Inflammatory macrophage treated with lipopolysaccharide for 4 hours (primary cell): ENCODE measurements at places on chromosomes 13 and 19.

DNA sequence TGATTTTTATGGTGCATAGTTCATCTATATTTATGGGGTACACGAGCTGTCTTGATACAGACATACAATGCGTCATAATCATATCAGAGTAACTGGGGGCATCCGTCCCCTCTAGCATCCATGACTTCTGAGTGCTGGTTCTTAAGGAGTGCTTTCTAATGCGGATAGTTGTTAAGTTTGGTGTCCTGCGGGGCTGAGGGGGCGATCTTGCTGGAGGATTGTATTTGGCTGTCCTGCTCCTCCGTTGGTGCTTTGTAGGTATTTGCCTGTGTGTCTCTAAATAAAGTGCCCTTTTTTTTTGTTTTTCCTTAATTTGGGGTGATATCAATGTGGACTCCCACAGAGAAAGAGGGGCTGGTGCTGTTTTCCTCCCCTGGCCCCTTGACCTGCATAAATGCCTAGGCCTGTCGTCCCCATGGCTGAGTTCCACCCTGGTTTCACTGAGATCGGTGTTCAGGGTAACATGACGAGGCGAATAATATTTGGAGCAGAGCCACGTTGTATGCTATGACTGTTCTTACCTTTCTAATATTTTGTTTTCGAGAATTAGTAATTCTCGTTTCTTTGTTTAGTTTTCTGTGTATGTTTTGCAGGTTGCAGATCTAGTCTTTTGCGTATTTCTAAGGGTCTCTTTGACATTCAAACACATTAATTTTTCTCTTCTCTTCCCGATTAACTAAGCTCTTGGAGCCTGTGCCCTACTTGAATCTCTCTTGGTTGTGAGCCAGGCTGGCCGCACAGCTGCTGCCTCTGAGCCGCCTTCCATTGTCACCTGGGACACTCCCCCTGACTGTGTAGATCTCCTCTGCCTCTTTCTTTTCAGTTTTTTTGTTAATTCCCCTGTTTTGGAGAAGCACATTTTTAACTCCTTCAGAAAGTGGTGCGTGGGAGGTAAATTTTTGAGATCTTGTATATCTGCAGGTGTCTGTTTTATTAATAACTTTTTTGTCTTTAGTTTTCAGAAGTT, 100.3 kb downstream of the ARHGEF7 start:
- no peak for DNase-seq

- DNase-seq: no peak
Observed at GRCh38 chr13:42628666-42629065, 54.7 kb downstream of the TNFSF11 start.

DNA sequence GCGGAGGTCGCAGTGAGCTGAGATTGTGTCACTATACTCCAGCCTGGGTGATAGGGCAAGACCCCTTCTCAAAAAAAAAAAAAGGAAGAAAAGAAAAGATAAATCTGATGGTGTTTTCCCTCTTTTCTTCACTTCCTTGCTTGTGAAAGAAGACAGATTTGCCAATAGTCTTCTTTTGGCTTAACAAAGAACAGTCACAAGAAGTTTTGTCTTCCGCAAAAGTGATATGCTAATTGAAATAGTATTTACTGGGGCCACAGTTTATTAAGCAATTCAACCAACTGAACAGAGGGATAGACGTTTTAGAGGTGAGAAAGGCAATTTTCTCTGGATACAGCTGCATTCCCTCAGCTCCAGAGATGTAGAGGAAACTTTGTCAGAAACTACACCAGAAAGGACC, 22.9 kb upstream of the PLAUR start:
- DNase-seq: peak; percentile 95

DNA sequence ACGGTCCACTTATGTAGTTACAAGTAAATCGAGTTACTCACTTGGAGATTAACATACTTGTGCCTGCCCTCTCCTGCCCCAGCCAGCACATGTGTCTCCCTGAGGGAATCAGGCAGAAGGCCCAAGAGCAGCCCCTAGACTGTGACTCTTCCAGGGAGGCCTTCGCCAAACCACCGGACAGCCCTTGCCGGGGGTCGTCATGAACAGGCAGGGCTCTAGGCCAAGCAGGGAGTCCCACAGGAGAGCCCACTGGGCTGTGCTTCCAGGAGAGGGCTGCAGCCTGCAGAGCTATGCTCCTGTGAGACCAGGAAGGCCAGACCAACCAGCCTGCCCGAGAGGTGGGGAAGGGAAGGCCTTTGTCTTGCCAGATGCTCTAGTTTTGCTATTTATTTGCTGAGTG, 283.3 kb downstream of the FOXO1 start:
- DNase-seq: no peak

DNA sequence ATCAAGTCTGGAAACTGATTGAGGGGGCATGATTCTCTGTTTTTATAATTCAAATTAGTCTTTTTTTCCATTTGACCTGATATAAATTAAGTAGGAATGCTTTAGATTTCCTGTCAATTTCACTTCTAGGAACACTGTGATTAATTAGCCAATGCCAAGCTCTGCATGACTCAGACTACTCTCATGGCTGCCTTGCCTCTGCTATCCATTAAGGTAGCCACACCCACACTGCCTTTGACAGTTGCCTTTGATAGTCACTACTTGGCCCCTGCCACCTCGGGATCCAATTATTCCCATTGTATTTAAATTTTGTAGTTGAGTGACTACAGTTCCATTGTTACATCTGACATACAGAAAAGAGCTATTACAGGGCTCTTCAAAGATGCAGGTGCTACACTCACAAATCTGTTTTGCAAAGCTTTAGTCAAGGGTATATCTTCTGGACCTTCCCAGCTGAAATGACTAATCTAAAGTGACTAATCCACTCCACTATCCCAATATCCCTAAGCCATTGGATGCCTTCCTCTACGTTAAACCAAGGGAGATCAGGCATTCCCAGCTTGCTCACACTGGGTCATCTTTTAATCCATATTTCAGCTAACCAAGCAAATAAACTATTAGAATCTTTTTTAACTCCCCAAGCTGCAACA, 1193.1 kb upstream of the MIR17HG start:
- no peak for DNase-seq

DNA sequence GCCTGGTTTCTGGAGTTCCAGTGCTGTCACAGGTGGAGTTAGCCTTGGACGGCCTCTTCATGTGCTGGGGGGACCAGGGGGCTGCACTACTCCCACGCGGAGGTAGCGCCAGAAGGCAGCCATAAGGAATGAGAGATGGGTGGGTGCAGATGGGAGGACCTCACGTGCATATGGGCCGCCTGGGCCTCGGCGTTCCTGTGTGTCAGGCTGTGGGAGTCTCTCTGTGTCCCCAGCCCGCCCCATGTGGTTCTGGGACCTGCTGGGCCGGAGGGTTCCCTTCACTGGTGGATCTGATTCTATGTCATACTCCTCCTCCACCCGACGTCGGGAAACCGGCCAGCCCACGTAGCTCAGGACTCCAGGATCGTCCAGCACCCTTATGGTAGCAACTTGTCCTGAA, 149.0 kb upstream of the SOX1 start:
- DNase-seq: no peak

GRCh38 chr13:25932365-25932764, 119.5 kb downstream of the SHISA2 start:
- no peak for DNase-seq

DNA sequence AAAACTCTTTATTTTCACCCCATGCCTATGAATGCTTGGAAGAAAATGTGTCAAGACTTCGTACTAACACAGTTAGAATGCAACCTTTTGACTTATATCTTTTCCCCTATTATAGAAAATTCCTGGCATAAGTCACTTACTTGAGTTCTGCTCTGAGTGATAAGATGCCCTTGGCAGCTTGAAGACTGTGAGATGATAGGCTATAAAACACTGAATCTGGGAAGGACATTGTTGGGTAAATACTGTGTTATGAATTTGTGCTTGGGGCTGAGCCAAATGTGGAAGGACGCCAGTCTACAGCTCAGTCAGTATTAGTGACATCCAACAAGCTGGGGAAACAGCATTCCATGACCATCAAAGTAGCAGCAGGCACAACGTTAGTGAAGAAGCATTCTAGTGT, 368.0 kb upstream of the SGCG start:
- DNase-seq: no peak

- DNase-seq: no peak
Observed at GRCh38 chr13:21232196-21232595, 55.7 kb downstream of the MRPL57 start.

GRCh38 chr13:44040818-44041100, 161.1 kb downstream of the LACC1 start:
- peak; percentile 50 for DNase-seq

GRCh38 chr19:31511696-31512095, 162.5 kb upstream of the TSHZ3 start:
- no peak for DNase-seq

GRCh38 chr13:96053003-96053703, at the start of gene UGGT2:
UGGT2 (minus strand) TSS chr13:96053401; CDS start chr13:96053312, 89 bp downstream.
- peak; percentile 97 for DNase-seq

- no peak for DNase-seq
Observed at GRCh38 chr13:112210371-112210770, 143.4 kb downstream of the SOX1 start.

DNA sequence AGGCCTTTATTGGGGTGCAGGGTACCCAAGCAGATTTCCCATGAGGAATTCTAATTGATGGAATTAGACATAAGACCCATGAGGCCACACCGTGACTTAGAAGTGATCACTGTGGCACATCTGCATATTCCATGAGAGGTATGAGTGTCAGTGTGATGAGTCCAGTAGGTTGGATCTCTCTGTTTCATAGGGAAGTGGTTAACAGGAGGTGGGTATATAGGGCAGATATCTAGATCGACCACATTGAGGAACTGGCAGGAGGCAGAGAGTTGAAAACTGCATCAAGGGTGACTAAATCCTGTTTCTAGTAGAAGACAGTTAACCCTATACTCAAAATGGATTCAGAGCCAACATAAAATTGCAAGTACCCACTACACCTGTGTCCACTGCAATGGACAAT, 68.6 kb upstream of the MIR17HG start:
- peak; percentile 28 for DNase-seq

GRCh38 chr13:28859717-28860116, 39.6 kb downstream of the MTUS2 start:
- no peak for DNase-seq

DNA sequence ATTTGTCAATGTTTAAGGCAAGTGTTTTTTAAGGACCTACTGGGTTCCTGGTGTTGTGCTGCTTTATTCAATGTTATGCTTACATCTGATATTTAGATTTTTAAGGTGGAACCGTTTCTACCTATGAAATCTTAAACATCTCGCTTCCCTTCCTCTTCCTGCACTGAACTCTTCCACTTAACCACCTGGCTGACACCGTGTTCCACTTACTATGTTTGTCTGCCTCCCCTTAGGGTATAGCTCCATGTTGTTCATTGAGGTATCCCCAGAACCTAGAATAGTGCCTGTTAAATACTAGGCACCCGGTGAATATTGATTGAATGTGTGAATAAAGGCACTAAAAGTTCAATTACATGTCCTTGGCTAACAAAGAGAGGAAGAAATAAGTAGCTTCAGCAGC, 104.9 kb downstream of the RNF17 start:
- DNase-seq: no peak

DNA sequence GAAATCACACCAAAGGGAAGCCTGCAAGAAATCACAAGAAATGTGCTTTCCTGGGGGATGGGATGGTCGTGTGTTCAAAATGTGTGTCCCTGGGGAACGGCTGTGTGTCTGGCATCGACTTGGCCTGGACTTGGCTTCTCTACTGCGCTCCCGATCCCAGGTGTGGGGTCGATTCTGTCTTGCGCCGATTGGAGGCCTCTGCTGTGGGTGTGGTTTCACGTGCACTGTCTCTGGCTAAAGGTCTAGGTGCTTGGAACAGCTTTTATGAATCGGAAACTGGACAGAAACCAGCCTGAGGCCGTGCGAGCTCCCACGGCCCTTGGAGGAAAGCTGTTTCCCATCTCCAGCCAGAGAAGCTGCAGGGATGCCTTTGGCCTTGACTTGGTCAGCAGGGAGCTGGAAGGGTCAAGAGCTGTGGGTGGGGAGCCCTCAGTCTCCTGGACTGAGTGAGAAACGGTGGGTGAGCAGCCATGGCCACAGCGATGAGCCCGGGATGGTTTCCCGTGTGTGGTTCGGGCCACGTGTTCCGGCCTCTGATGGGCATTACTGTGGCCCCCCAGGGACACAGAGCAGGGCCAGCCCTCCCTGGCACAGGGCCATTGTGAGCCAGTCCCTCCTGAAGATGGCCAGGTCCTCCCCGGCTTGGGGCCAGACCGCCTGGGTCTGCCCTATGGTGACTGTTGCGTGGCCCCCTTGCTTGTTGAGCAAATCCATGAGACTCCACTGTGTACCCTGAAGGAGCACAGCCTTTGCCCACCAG, 29.7 kb downstream of the MCF2L start:
- DNase-seq: no peak

DNA sequence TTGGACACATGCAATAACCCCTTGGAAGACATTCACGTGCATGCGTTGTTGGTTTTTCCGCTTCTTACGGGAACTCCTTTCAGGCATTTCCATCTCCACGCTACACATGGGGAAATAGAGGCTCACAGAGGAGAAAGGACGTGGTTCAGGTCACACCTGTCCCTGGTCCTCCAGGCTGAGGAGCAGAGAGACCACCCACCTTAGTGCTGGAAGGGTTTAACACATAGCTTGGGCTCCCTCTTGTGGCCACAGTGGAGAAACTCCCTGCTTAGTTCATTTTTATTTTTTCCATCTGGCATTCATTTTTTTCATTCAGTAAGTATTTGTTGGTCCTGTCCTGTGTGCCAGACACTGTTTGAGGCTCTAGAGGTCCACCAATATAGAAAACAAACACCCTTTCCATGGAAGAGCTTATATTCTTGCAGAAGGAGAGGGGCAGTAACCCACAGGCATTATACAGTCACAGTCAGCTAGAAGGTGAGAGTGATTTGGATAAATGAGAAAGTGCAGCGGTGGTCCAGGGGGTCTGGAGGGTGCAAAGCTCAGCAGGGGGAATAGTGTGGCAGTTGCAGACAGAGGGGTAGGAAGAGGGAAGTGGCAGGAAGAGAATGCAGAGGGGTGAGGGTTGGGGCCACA, 24.2 kb upstream of the TTYH1 start:
- peak; percentile 54 for DNase-seq

DNA sequence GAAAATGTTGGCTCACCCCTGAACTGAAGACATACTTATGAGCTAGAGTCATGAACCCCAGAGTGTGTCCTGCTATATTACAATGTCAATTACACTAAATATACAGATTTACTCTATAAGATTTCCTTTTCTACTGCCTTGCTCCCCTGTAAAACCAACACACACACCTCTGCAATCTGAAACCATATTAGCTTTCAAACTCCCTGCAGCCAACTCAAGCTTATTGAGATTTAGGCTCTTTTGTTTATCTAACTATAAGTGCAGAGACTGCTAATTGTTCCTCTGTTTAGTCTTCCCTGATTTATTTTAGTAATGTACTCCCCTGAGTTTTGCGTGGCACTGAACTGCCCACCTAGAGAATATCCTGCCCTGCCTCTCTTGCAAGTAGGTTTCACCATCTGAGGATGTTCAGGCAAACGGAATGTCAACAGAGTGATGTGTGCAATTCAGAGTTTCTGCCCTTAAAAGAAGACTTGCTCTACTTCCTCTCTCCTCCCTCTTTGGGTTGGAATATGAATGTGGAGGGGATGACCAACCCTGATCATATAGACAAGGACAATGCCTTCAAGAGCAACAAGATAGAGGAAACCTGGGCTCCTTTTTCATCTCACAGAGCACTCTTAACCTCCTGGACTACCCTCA, 22.3 kb downstream of the FAM216B start:
- peak; percentile 16 for DNase-seq
